Stimulated activated CD8-positive, alpha-beta memory T cell treated with anti-CD3 and anti-CD28 coated beads, Interleukin-12 subunit alpha, Interleukin-12 subunit beta, amount 100 ng/mL, for 4 hours (primary cell): ENCODE measurements at places on chromosomes 13 and 19.

DNA sequence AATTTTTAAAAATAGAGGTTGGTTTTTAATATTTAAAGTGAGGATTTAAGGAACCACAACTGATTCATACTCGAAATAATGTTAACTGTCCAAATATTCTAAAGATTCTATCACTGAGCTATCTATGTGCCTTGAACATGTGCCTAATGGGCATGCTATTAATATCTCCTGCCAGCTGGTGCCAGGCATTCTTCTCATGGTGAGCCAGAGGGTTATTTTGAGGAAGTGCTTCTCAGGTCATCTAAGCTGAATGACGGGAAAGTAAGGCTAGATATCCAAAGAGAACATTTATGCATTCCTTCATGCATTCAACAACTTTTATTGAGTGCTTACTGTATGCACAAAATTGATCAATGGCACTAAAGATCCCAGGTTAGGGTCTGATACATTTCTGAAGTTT lies 138.2 kb downstream of the PIBF1 start:
- DNase-seq, result no peak

GRCh38 chr13:60095300-60095699 lies 68.4 kb downstream of the DIAPH3 start:
- no peak for DNase-seq

DNA sequence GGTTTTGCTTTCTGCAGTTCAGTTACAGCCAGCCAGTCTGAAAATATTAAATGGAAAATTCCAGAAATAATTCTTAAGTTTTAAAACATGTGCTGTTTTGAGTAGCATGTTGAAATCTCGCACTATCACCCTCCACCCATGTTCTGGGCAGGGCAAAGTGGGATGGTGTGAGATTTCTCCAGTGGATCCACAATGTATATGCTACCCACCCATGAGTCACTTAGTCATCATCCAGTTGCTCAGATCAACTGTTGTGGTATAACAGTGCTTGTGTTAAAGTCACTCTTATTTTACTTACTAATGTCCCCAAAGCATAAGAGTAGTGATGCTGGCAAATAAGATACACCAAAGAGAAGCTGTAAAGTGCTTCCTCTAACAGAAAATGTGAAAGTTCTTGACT lies 56.4 kb downstream of the CYSLTR2 start:
- no peak for DNase-seq

DNA sequence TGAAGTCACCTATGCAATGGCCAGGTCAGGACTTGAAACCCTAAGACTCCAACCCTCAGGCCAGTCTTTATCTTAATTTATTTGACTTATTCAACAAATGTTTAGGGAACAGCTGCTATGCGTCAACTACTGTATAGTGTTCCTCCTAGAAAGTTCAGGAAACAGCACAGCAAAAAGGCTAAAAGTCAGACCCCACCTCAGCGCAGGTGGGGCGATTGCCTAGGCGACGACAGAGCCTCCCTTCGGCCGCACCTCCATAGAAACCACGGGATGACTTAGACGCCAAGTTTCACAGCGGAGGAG lies 502 bp downstream of the VRK3 start:
- no peak for DNase-seq

GRCh38 chr13:48477191-48477855 lies 55.6 kb downstream of the RCBTB2 start:
- no peak for DNase-seq

GRCh38 chr19:1668486-1669270 lies 16.3 kb upstream of the TCF3 start:
- DNase-seq, result no peak

DNA sequence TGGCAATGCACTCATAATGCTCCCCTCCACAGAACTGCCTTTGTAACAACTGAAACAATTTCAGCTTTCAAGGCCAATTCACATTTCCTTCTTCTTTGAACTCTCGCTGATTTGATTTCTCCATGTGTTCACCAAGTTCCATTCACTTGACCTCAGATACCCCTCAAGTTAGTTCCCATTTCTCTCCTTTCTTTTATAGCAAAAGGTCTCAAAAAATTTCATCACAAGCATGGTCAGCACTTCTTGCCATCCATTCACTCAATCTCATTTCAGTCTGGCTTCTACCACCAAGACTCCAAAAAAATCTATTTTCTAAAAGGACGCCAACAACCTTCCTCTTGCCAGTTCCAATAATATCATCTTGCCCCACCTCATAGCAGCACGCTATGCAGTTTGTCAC lies 135.7 kb downstream of the DIAPH3 start:
- no peak for DNase-seq

- DNase-seq, result no peak
Observed at GRCh38 chr19:10611907-10612306, 13.4 kb upstream of the SLC44A2 start.

GRCh38 chr13:44842158-44842557 lies 147.1 kb downstream of the NUFIP1 start:
- no peak for DNase-seq

GRCh38 chr13:98143601-98144026 lies 720 bp downstream of the FARP1 start:
- no peak for DNase-seq

- DNase-seq, result no peak
Observed at GRCh38 chr19:3346677-3347353, 19.6 kb upstream of the NFIC start.

DNA sequence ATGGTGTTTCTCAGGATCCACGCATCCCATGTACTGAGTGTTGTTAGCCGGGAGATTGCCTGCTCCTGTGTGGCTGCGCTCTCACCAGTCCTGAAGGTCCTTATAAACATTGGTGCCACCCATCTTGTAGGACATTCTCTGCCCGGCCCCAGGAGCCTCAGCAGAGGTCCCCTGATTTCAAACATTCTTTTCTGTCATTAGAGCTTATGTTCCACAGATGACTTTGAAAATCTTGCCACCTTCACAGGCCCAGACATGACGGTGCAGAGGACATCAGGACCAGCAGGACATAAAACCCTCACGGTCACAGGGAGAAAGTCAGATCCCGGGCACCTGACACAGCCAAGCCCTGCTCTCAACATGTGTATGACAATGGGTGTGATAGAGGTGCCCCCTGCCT lies 33.2 kb upstream of the PEPD start:
- no peak for DNase-seq

DNA sequence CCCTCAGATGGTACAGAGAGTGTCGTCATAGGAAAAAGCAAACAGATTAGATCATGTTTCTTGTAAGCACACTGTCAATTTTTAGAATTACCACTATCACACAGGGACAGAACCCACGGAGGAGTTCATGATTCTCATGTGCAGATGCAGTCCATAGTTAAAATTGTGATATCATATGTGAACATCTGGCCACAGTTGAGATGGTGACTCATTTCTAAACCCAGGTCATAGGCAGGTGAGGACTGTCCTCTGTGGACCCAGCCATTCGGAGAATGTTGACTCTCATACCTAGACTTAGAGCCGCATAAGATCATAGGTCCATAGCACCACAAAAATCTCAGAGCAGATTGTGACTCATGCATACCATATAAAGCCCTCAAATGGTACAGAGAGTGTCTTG lies 17.8 kb upstream of the ZNF730 start:
- no peak for DNase-seq

GRCh38 chr19:40398417-40399131 lies 8.6 kb upstream of the HIPK4 start:
- DNase-seq, result peak; percentile 13

- no peak for DNase-seq
Observed at GRCh38 chr13:106499113-106499512, 36.3 kb downstream of the EFNB2 start.

DNA sequence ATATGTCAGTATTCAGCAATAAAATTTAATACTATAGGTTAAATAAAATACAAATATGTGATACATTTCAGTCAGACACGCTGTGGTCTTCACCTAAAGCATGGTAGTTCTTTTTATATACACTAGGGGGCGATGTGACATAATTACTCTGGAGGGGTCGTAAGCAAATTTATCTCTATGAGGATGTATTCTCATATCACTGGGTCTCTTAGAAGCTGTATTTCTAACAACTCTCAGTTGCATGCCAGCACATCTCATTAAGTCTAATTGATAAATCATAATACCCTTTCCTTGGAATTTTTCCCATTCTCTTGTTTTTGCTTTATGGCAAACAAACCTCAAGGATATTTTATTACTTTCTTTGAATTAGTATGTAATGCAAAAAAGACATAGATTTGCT lies 3.9 kb upstream of the PCDH17 start:
- DNase-seq, result no peak

DNA sequence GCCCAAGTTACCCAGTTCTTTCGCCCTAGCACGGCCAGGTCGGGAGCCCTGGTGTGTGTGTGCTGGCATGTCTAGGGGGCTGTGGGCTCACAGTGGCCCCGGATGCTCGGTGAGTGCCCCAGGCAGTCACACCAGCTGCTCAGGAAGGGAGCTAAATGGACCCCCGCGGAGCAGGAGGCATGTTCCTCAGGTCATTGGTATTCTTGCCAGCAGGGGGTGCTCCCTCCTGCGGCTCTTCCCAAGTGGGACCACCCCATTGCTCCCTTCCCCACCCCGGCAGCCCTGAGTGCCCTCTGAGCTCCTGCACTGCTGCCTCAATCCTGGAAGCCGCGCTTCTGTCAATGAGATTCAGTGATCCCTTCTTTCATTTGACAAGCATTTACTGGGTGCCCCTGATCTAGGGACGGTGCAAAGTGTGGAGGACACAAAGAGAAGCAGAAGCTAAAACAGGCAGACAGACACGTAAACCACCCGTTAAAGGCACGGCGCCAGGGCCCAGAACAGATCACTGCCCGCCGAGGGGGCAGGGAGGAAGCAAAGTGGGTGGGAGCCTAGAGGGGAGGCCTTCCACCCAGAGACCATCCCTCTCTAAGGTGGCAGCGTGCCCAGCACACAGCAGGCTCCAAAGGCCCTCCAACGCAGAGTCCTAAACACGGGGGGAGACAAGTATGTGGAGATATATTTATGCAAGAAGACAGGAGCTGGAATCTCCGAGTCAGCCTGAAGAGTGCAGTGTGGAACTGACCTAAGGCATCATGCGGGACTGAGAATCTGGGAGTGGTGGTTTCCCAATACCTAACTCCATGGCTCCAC lies 5.2 kb upstream of the ADPRHL1 start:
- DNase-seq, result no peak

GRCh38 chr13:27775943-27776342 lies 16.3 kb upstream of the GSX1 start:
- no peak for DNase-seq

GRCh38 chr19:33840783-33841182 lies 44.1 kb downstream of the KCTD15 start:
- DNase-seq, result no peak

DNA sequence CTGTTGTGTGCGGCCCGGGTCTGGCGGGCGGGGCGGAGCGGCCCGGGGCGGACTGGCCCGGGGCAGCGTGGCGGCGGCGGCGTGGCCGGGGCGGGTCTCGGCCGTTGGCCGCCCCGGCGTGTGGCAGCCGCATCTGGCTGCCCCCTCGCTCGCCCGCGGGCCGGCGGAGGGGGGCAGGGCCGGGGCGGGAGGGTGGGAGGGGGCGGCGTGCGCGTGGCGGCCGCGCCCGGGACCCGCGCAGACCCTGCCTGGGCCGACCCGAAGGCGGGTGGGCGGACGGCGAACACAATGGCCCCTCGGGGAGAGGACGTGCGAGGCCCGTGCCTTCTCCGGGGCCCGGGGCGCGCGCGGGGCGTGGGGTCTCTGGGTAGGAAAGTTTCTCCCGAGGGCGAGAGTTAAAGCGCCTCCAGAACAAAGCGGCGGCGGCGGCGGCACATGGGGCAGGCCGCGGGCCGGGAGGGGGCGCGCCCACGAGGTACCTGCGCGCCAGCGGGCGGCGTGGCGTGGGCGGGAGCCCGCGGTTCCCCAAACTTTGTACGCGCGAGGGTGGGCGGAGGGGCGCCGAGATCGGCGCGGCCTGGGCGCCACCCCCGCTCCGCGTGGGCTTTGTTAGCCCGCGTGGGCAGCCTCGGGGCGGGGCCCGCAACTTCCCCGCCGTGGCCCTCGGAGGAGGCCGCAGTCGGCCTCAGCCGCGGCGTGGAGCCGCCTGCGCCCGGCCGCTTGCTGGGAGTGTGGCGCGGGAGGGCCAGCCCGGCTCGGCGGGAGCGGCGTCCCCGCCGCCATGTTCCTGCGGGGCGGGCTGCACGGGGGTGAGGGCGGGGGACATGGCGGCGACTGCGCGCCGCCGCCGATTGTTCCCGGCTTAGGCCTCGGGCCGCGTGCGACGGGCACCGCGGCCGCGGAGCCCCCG lies 764 bp downstream of the MIR17HG start:
- DNase-seq, result peak; percentile 78

DNA sequence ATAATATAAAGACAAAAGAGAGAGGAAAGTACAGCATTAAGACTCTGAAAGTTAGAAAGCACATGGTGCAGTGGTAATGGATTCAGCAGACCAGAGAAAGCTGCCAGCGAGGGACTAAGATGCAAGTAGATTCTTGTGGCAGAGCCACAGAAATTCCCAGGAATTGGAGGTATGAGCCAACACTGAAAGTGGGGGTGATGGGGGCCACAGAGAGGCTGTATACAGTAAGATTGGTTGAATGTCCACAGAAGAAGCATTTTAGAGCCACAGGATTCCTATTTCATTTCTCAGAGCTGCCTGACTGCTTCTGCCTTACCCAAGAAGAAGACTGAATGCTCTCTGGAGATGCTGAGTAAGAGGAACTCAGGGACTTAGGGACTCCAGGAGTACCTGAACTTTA lies 295.0 kb downstream of the LMO7 start:
- DNase-seq, result no peak

GRCh38 chr19:48483301-48483700 lies 14.1 kb downstream of the CYTH2 start:
- DNase-seq, result no peak

DNA sequence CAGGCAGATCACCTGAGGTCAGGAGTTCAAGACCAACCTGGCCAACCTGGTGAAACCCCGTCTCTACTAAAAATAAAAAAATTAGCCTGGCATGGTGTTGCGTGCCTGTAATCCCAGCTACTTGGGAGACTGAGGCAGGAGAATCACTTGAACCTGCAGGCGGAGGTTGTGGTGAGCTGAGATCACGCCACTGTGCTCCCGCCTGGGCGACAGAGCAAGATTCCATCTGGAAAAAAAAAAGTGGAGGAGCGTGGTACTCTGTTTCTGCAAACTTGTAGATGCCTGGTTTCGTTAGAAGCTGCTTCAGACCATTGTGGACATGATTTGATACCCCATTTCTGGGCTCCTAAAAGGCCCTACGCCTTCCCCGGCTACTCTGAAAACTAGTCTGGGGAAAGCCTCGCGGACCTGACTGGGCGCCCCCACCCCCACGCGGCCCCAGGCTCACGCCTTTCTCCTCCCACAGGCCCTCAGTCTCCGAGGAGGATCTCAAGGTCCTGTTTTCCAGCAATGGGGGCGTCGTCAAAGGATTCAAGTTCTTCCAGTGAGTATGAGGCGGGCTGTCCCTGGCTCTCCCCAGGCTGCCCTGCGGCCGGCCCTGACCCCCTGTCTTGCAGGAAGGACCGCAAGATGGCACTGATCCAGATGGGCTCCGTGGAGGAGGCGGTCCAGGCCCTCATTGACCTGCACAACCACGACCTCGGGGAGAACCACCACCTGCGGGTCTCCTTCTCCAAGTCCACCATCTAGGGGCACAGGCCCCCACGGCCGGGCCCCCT lies 11.5 kb downstream of the PLPPR3 start:
- no peak for DNase-seq
